Hematopoietic multipotent progenitor cell treated with erythropoietin and hydrocortisone succinate and interleukin-3 and kit ligand, for 6 days (in vitro differentiated cells): ENCODE measurements at places on chromosomes 4 and X.

DNA sequence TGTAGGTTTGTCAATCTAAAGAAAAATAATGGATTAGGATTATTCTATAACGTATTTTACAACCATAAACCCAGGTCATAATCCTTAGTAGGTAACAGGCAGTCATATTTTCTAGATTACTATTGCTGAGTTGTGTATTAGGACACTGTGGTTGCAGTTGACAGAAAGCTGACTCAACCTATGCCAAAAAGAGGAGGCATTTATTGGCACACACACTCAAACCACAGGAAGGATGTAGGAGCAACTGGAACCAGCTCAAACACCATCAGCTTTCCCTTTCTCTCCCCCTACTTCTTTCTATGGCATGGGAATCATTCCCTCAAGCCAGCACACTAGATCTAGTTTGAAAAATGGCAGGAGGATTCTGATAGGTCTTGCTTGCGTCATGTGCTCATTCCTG is 136.4 kb upstream of the FAM9C start:
- DNase-seq, result no peak

- no peak for DNase-seq
Measured at GRCh38 chr4:24601121-24601520, 16.8 kb upstream of the DHX15 start.

- no peak for DNase-seq
Measured at GRCh38 chr4:187046471-187046870, 322.8 kb upstream of the FAT1 start.

GRCh38 chr4:82652062-82652461 is 90.3 kb upstream of the TMEM150C start:
- peak; percentile 37 for DNase-seq

DNA sequence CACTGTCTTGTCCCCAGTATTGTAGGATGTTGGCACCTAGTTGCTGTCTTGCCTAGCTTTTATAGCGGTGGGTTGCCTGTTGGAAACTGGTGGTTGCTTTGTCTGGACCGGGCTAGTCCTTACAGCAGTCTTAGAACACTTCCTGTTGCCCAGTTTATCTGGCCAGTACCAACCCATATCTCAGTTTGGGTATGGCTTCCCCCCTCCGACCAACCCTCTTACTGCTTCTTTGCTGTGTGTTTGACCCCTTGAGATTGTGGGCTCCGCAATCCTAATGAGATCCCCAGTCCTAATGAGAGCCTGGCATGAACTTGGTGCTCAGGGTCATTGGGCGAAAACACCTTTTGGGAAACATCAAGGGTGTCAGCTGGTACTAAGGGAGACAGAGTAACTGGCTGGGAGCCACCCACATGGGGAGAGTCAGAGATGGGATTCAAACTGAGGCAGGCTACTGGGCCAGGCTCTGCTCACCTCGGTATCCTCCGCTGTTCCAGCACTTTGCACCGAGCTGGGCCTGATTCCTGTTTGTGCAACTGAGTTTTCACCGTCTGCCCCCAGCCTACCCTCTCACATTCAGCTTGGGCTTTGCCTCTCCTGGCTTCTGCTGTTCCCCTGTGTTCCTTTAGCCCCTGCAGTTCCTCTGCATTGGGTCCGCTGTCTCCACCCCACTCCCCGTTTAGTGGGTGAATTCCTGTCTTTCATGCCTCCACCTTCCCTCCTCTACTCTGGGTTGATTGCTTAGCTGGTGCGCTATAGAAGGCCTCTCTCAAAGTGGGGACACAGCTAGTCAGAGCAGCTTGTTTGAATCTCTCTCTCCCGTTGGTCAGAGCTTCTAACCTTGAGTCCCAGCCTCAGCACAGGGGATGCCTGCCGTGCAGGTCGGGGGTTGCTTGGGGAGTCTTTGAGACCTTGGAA is 1.6 kb downstream of the TBC1D14 start:
- DNase-seq, result peak; percentile 26

DNA sequence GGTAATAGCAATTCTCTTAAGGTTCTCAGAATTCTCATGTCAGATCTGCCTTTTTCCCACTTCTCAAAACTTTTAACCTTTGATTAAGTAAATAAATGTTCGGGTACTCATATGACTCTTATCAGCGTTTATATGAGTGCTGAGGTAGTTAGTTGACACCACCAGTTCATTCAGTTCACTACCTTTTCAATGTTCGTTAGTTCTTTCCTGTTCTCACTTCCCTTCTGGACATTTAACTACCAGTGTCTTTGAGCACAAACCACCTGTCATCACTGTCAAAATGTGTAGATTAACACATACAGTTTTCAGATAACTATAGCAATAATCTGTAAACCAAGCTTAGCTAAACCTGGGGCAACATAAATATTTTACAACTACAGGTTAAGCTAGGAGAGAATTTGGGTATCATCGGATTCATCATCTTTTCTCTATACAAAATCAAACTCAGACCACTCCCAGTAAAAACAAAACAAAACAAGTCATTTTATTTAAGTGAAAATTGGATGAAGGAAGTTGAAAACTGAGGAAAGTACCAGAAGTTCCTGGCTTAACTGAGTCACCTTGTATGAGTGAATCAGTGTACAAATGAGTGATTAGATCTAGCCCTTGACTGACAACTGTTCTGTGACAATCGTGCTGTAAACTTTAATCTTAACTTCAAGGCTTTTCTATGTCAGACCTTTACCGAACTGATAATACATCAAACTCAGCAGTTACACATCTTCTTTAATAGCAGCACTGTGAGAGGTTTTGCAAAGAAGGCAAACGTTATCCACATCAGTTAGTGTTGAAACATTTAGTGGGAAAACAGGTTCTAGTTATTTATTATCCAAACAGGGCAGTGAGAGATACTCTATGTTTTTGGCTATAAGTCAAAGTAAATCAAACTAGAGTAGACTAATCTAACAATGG is 41.9 kb downstream of the ARHGEF38 start:
- DNase-seq, result no peak
